ENCODE measurements at places on chromosomes 5 and 9.

DNA sequence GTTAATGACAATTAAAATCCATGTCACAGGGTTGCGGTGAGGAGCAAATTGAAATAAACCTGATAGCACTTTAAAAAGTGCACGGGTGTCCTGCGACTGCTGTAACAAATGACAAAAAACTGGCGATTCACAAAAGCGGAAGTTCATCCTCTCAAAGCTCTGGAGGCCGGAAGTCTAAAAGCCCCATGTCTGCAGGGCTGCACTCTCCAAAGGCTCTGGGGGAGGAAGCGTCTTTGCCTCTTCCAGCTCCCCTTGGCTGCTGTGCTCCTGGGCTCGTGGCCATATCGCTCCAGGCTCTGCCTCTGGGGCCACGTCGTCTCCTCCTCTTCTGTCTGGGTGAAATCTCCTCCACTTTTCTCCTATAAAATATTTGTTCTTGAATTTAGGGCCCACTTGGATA is 273.9 kb upstream of the IRX2 start:
- H3K4me1 ChIP-seq = no peaks in the 10 kb centered on the region
- no peaks in the 10 kb centered on the region for H3K27me3 ChIP-seq
- no peak overlapping the region for H3K4me3 ChIP-seq
- DNase-seq = no peak

DNA sequence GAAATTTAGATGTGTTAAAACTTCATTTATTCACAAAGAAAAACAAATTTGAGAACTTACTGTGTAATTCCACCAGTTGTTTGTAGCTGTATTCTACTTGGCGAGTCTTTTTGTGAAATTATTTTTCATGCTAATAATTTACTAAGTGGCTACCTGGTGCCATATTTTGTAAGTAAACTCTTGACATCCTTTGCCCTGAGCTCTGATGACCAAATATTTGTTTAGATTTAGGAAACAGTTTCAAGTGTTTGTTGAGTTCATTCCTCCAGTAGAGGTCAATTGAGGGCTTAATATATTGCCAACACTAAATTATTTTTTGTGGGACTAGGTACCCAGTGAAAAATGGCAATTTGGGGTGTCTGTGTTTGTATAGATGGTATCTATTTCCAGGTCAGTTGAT is 3.7 kb downstream of the CNTLN start:
- H3K4me1 ChIP-seq = peaks cover 11% of the 10 kb centered on the region
- peaks cover 2% of the 10 kb centered on the region for H3K36me3 ChIP-seq
- no peak overlapping the region for H3K4me3 ChIP-seq

DNA sequence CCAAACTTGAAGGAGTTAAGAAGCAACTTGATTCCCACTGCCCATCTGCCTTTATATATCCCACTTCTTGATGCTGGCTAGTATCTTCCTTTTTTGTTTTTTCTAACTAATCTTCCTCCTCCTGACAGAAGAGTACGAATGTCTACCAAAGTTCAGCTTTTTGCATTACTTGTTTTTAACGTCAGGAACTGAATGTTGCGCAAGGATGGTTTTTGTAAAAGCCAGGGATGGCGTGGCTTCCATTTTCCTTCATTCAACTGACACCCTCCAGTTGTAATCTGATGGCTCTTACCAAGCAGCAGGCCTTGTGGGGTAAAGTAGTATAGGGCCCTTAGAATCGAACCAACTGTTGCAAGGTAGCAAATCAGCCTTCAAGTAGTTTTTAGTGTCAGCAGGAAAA is 70.8 kb upstream of the GPR151 start:
- H3K4me1 ChIP-seq = no peaks in the 10 kb centered on the region
- H3K4me3 ChIP-seq = no peak overlapping the region
- DNase-seq = no peak
- no peak overlapping the region for H3K27ac ChIP-seq

GRCh38 chr5:38438757-38439156 is 117.7 kb downstream of the LIFR start:
- H3K4me3 ChIP-seq = no peak overlapping the region
- peaks cover 43% of the 10 kb centered on the region for H3K27me3 ChIP-seq
- H3K4me1 ChIP-seq = no peaks in the 10 kb centered on the region
- no peaks in the 10 kb centered on the region for H3K36me3 ChIP-seq
- no peak overlapping the region for H3K27ac ChIP-seq

GRCh38 chr5:91332267-91333045 is 50.7 kb downstream of the ARRDC3 start:
- peaks cover 15% of the 10 kb centered on the region for H3K4me1 ChIP-seq
- DNase-seq = peak; percentile 20
- no peak overlapping the region for H3K4me3 ChIP-seq
- H3K36me3 ChIP-seq = no peaks in the 10 kb centered on the region
- H3K27me3 ChIP-seq = no peaks in the 10 kb centered on the region

GRCh38 chr9:36011379-36011778 is 25.3 kb upstream of the RECK start:
- H3K27ac ChIP-seq = no peak overlapping the region
- H3K4me3 ChIP-seq = no peak overlapping the region
- DNase-seq = no peak
- no peaks in the 10 kb centered on the region for H3K36me3 ChIP-seq

GRCh38 chr9:75615284-75615683 is 275.2 kb upstream of the PCSK5 start:
- H3K36me3 ChIP-seq = no peaks in the 10 kb centered on the region
- peaks cover 28% of the 10 kb centered on the region for H3K27me3 ChIP-seq
- no peak overlapping the region for H3K27ac ChIP-seq
- no peaks in the 10 kb centered on the region for H3K4me1 ChIP-seq

- no peak overlapping the region for H3K27ac ChIP-seq
- H3K27me3 ChIP-seq = no peaks in the 10 kb centered on the region
- H3K4me1 ChIP-seq = no peaks in the 10 kb centered on the region
- H3K4me3 ChIP-seq = no peak overlapping the region
Observed at GRCh38 chr5:136057401-136058038, 28.7 kb downstream of the TGFBI start.

DNA sequence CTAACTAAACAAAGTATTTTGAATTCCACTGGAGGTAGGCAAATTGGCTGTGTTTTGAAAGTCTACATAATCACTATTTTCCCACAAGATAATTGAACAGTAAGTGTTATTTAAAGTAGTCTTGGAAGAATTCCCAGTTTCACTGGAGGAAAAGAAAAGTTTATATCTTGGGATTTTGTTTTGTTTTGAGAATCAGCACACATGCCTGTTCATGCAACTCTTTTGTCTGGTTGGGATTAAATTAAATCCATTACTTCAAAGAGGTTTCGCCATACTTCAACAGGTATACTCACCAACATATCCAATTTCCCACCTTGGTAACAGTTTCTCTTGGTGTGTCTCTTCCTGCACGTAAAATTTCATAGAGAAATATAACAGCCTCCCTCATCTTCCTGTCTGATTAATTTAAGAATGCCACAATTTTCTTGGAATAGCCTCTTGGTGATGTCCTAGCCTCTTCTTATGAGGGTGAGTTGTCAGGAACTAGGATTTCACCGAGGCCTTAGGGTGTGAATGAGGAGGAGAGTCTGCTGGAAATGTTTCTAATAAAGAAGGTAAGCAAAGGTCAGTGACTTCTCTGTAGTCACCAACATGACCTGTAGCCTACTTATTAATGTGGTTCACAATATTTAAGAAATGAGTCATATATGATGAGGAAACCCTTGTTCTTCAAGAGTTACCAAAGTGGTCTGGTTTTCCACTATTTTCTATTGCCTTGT is 48.1 kb downstream of the ITGA2 start:
- no peak for DNase-seq
- no peaks in the 10 kb centered on the region for H3K27me3 ChIP-seq
- H3K4me3 ChIP-seq = no peak overlapping the region
- H3K27ac ChIP-seq = no peak overlapping the region

GRCh38 chr5:94613583-94613982 is 4.8 kb downstream of the KIAA0825 start:
- H3K36me3 ChIP-seq = no peaks in the 10 kb centered on the region
- H3K27me3 ChIP-seq = no peaks in the 10 kb centered on the region
- H3K4me1 ChIP-seq = peaks cover 13% of the 10 kb centered on the region
- no peak overlapping the region for H3K27ac ChIP-seq
- DNase-seq = peak; percentile 8

GRCh38 chr5:141692919-141693725 is 11.1 kb upstream of the ARAP3 start:
- no peak overlapping the region for H3K4me3 ChIP-seq
- DNase-seq = peak; percentile 76
- no peaks in the 10 kb centered on the region for H3K36me3 ChIP-seq
- peak overlapping the region; percentile 65 for H3K27ac ChIP-seq
- H3K4me1 ChIP-seq = peaks cover 20% of the 10 kb centered on the region

DNA sequence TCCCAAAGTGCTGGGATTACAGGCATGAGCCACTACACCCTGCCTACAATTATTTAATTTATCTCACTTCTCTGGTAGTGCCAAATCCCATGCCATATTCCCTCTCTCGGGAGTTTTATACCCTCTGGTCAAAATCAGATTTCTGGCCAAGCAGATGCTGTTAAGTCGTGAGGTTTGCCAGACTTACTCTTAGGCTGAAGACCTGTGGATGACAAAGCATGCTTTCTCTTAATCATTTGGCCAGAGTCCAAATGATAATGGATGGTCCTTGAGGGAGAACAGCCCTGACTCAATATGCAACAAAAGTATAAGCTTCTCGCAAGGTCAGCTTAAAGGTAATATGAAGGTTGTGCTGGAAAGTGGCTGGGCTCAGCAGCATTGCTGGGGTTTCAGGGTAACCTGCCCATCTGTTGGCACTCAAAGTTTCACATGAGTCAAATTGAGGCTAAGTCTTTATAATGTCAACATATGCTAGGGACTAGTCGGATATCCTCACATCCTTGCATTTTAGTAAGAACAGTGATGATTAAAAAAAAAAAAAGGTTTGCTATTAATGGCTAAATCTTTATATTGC is 280.1 kb downstream of the KIF4B start:
- H3K27ac ChIP-seq = no peak overlapping the region
- no peaks in the 10 kb centered on the region for H3K36me3 ChIP-seq
- H3K4me1 ChIP-seq = no peaks in the 10 kb centered on the region

DNA sequence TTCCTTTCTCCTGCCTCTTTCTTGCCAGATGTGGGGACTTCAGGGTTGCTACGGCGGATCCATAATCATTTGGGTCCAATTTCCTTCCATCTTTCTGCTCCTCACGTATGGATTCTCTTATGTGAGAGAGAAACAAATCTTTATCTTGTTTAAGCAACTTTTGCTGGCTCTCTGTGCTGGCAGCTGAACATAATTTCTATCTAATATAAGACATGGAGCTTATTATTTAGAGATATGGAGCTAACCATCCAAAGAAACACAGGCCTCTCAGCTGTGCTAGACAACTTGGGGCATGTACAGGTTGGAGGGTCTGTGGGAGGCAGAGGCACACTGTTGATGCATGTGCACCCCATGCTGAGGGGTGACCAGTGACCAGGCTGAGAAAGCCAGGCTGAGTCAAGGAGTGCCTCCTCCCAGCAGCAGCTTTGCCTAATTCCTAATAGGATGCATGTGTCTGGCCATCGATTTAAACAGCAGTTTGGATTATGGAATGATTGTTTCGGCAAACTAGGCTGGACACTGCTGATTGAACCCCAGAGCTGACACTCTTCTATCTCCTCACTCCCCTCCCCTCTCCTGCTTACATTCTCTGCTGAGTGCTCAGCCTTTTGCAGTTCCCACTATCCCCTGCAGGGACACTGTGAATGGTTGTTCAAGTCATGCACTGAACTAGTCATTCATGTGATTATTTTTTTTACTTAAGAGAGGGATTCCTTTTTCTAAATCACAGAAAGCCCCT is 195.8 kb downstream of the ERCC6L2 start:
- H3K4me1 ChIP-seq = no peaks in the 10 kb centered on the region
- peaks cover 2% of the 10 kb centered on the region for H3K27me3 ChIP-seq
- peak; percentile 52 for DNase-seq
- no peaks in the 10 kb centered on the region for H3K36me3 ChIP-seq
- no peak overlapping the region for H3K4me3 ChIP-seq

GRCh38 chr5:131266370-131267060 is 2.7 kb downstream of the CDC42SE2 start:
- H3K4me1 ChIP-seq = peaks cover 53% of the 10 kb centered on the region
- H3K4me3 ChIP-seq = peak overlapping the region; percentile 76
- peak overlapping the region; percentile 97 for H3K27ac ChIP-seq
- DNase-seq = peak; percentile 53
- peaks cover 31% of the 10 kb centered on the region for H3K36me3 ChIP-seq
- H3K27me3 ChIP-seq = no peaks in the 10 kb centered on the region

DNA sequence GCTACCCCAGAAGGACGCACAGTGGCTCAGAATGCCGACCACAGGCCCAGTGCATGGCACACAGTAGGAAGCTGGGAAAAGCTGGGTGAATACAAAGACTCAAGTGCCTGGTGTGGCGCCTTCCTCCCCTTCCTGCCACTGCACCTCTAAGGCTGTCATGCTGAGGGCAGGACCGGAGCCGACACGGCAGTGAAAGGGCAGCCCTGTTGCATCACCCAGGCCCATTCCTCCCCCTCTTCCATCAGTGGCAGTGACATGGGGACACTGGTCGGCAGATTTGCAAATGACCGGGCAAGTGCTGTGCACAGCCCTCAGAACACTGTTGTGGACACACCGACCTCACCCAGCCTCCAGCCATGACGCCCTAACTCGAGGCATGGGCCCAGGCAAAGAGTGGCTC is 84.0 kb downstream of the STK10 start:
- peaks cover 15% of the 10 kb centered on the region for H3K4me1 ChIP-seq
- no peaks in the 10 kb centered on the region for H3K27me3 ChIP-seq
- no peak overlapping the region for H3K4me3 ChIP-seq
- no peak overlapping the region for H3K27ac ChIP-seq
- no peak for DNase-seq

DNA sequence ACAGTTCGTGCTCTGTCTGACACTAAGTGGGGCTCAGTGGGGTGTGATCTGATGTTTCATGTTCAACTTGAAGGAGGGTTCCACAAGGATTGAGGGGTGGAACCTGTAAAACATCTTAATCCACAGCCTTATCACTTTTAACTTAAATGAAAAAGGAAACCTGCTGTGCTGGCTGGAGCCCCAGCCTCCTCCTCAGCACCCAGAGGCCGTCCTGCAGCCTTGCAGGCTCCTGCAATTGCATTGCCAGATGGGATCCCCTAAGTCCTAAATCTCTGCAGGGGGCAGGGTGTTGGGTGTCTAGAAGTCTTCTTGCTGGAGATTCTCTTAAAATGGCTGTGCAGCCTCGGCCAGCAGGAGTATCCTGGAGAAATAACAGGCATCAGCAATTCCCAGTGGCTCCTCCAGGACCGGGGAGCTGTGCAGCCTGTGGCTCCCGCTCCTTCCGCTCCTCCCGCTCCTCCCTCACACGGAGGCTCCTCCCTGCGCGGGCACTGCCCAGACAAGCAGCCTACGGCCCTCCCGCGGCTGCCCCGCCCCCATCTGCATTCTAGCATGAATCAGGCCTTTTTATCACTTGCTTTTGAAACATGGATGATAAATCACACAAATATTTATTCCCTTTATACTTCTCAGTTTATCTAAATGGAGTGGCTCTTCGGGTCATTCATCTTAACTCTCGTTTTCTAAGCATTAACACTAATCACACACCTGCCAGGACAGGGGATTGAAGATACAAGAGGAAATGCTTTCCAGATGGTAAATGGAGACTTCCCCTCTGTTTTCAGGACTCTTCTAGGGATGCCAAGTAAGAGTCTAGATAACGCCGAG is 131.0 kb downstream of the ADAMTS16 start:
- DNase-seq = no peak
- no peaks in the 10 kb centered on the region for H3K4me1 ChIP-seq
- no peak overlapping the region for H3K4me3 ChIP-seq
- no peak overlapping the region for H3K27ac ChIP-seq

All from activated naive CD4-positive, alpha-beta T cell treated with anti-CD3 and anti-CD28 coated beads for 36 hours (primary cell).